NCI-H526 (cell line): ENCODE measurements at places on chromosomes 5 and 9.
A peak's percentile ranks its signal among the peaks of the same experiment; 100 is the strongest.

DNA sequence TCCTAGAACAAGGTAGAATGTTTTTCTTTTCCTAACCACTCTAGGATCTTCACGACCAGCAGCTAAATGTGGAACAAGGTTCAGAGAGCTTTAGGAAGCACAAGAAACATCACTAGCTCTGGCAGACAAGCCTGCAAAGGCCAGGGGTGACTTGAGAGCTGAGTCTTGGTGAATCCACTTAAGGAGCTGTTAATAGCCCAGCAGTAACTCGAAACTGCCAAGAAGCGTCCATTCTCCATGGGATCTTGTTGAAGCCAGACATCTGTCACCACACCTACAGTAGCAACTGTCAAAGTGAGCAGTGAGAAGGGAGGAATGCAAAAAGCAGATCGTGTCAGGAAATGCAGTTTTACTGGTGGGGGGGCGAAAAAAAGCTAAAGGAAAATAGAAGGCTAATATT lies 87.2 kb downstream of the ATPSCKMT start:
- no peak for DNase-seq

- no peak for DNase-seq
These were observed 42.4 kb downstream of the RHOBTB3 start for GRCh38 chr5:95773335-95774059.

GRCh38 chr5:943918-944620 lies 51.4 kb downstream of the TRIP13 start:
- DNase-seq: no peak

DNA sequence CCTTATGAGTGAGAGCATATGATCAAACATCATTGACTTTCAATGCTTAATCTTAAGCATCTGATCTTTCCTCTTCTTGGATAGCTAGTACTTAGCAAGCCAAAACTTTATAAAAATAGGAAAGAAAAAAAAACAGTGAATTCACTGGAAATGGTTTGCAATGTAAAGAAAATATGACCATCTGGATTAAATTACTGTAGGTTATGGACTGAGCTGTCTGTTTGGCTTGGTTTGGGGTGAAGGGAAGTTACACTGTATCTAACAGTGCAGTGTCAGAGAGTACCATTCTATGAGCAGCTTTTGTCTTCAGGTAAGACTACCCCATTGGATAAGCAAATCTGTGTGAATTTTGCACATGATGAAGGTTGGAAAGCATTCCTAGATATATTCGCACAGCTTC lies 151.4 kb downstream of the TLE1 start:
- no peak for DNase-seq

DNA sequence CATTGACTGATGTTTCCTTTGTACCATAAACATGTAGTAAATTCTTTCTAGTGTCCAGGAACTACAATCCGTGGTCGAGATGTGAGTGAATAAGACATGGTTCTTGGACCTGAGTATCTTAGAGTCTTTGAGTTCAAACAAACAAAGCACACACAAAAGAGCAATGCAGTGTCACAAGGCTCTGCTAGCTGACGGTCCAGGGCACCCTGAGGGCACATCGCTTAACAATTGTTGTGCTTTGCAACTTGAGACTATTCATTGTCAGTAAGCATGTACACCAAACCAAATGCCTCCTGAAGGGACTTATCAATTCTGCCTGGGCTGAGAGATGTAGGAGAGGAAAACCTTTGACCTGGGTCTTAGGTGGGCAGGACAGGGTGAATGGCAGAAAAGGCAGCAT lies 84.8 kb downstream of the CAMK4 start:
- no peak for DNase-seq

- DNase-seq: no peak
These were observed 41.8 kb downstream of the DPYSL3 start for GRCh38 chr5:147467973-147468508.

- DNase-seq: no peak
These were observed 636.0 kb downstream of the NR2F1-AS1 start for GRCh38 chr5:92944903-92945604.

GRCh38 chr5:90932052-90932699 lies 373.6 kb downstream of the ADGRV1 start:
- no peak for DNase-seq

GRCh38 chr5:179167871-179168451 lies 107.8 kb downstream of the ZNF354C start:
- no peak for DNase-seq

- DNase-seq: no peak
These were observed 621 bp downstream of the CEP72 start for GRCh38 chr5:612498-613424.

DNA sequence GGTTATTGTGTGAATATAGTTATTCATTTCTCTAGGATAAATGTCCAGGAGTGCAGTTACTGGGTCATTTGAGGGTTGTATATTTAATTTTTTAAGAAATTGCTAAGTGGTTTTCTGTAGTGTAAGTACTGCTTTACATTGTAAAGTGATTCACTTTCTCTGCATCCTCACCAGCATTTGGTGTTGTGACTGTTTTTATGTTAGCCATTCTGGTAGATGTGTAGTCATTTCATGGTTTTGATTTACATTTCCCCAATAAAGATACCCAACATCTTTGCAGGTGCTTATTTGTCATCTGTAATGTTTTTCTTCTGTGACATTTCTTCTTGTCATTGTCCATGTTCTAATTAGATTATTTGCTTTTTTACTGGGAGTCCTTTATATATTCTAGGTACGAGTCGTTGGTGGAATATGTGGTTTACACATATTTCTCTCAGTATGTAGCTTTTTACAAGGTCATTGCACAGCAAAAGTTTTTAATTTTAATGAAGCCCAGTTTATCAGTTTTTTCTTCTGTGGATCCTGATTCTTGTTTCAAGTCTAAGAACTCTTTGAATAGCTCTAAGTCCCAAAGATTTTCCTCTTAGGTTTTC lies 34.0 kb downstream of the SCGB3A1 start:
- no peak for DNase-seq

DNA sequence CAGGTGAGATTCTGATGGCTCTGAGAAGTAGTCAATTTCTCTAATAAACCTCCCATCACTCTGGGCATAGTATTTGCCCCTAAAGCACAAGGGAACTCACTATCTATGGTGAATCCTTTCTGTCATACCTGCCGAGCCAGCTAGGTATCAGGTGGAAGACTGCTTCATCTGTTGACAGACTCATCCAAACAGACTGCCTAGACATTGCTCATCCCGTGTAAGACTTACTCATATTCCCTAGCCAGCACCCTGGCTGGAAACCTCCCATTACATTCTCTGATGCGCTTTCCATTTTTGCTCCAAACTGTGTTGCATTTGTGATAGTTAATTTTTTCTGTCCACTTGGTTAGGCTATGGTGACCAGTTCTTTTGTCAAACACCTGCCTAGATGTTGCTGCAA lies 595.9 kb downstream of the DNAH5 start:
- DNase-seq: no peak

- no peak for DNase-seq
These were observed 3.2 kb downstream of the DAB2IP start for GRCh38 chr9:121654499-121655140.

GRCh38 chr5:132505641-132506040 lies 15.1 kb upstream of the IRF1 start:
- DNase-seq: no peak

DNA sequence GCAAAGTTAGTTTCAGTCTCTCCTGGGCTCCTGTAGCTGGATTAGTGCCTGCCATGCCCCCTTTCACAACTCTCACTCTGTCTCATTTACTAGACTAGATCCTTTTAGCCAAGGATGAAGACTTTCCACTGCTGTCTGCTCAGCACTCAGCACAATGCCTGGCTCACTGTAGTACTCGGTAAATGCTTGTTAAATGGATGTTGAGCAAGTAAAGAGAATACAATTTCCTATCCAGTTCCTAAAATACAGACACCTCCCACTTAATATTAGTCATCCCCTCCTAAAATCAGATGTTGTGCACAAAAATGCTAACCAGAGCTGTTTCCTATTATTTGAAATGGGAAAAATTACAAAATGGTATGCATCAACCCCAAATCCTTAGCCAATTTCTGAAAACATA lies 195.8 kb downstream of the SREK1 start:
- DNase-seq: no peak

DNA sequence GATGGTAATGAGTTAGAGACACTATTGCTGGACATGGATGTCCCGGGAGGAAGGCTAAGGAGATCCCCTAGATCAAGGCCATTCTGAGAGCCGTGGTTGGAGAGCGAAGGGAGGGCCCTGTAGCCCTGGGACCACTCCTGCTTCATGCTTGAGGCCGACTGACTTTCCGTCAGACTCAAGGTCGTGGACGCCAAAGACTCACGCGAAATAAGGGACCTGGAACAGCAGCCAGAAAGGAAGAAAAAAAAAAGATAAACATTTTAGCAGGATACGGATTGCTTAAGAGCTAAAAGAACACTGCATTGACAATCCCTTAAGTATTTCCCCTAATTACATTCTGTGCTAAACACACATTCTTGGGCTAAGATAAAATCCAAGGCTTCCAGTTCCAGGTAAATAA lies 181.2 kb downstream of the GLIS3 start:
- DNase-seq: no peak

DNA sequence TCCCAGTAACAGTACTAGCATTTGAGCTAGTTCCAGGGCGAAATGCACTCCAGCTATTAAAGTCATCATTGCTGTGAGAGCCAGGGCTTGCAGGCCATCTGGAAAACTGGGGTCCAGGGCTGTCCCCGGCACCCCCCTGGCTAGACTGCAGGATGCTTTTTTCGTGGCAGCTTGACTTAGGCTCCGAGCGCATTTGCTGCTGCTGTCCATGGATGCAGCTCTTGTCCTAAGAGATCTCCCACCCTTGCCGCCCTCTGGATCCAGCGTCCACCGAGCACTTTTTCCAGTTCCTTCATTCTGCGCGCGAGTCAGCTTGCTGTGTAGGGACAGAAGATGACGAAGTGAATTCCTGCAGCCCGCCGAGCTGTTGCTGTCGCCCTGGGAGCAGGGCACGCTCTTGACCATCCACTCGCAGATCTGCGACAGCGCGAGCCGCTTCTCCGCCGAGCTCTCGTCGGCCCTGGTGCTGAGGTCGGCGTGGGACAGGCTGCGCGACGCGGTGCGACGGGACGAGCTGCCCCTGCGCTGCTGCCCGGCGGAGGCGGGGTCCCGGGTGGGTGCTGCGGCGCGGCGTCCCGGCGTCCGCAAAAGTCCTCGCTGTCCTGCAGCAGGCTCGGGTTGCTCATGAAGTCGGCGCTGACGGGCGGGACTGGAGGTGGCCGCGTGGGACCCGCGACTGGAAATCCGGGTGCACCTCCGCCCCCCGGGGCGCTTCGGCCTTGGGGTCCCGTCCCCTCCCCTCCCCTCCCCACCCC lies 30.7 kb downstream of the OR2V1 start:
- DNase-seq: peak; percentile 26

DNA sequence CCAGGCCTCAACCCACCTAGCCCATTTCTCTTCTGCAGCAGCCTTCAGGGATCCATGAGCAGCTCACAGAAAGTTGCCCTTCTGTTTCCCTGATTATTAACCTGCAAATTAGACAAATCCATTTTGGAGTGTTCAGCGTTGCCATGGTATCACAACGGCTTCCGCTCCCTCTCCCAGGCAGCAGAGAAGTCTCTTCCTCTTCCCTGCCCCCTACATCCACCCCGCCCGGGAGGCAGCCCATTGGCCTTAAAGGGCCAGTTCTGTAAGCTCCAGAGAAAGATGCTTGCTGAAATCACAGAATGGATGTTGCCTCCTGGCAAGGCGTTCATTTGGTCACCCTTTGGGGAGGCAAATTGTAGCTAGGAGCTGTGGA lies 47.7 kb upstream of the BOD1 start:
- DNase-seq: peak; percentile 34

DNA sequence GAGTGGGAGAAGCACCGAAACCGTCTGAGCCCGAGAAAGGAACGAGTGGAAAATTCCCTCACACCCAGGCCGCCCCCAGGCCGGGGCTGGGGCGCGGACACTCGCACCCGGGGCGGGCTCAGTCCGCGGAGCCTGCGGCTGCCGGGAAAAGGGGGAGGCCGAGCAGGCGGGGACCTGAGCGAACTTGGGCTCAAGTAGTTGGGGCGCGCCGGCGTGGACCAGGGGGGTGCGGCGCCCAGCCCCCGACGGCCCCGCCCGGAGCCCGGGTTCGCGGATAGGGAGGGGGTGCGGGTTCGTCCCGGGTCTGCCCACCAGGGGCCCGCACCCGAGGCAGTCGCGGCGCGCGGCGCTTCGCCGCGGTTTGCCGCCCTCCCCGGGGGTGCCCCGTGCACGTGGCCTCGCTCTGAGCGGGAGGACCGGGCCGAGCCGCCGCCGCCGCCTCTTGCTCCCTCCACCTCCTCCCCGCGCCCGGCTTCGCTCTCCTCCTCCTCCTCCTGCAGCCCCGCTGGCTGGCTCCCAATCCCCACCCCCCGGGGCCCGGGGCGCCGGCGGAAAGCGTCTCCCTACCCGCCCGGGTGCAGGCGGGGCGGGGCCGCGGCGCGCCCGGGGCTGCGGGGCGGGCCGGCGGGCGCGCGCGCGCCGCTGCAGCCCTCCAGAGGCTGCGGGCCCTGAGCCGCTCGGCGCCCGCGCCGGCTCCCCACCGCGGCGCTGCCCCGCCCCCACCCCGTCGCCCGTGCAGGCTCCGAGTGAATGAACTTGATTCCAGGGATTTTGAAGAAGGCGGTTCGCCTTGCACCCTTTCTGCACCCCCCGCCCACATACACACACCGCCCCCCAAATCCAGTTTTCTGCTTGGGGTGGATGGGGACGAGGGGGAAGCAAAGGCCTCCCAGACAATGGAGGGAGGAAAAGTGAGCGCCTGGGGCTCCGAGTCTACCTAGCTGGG lies 1.3 kb upstream of the NFIB start:
- peak; percentile 85 for DNase-seq

GRCh38 chr9:124108216-124108615 lies 96.6 kb downstream of the LHX2 start:
- DNase-seq: no peak

GRCh38 chr9:109860521-109860920 lies 80.5 kb downstream of the PALM2AKAP2 start:
- DNase-seq: no peak

DNA sequence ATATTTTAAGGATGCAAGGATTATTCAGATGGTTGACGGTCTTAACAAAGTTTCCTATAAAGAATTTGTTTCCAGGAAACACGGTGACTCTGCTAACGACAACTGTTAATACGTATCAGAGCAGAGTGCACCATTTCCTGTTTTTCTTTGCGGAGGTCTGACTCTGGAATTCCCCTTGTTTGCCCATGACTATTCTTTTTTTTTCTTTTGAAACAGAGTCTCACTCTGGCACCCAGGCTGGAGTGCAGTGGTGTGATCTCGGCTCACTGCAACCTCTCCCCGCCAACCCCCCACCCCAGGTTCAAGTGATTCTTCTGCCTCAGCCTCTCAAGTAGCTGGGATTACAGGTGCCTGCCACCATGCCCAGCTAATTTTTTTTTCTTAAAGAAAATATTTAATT lies 115.9 kb downstream of the CDC42SE2 start:
- no peak for DNase-seq
